ENCODE measurements at places on chromosomes 4 and X.

GRCh38 chr4:91064157-91064853 is 937.1 kb downstream of the CCSER1 start:
- no peaks in the 10 kb centered on the region for H3K27me3 ChIP-seq
- no peak for DNase-seq

GRCh38 chr4:80307774-80308465 is 27.6 kb upstream of the CFAP299 start:
- peaks cover 21% of the 10 kb centered on the region for H3K27me3 ChIP-seq
- H3K4me3 ChIP-seq = no peak overlapping the region
- H3K36me3 ChIP-seq = no peaks in the 10 kb centered on the region
- no peak for DNase-seq
- H3K4me1 ChIP-seq = no peaks in the 10 kb centered on the region
- no peak overlapping the region for H3K27ac ChIP-seq

- no peak overlapping the region for H3K27ac ChIP-seq
- no peak overlapping the region for H3K4me3 ChIP-seq
- H3K36me3 ChIP-seq = no peaks in the 10 kb centered on the region
- no peak for DNase-seq
- H3K4me1 ChIP-seq = no peaks in the 10 kb centered on the region
- no peaks in the 10 kb centered on the region for H3K27me3 ChIP-seq
These were observed 655.0 kb downstream of the RPA4 start for GRCh38 chrX:97538745-97539144.

DNA sequence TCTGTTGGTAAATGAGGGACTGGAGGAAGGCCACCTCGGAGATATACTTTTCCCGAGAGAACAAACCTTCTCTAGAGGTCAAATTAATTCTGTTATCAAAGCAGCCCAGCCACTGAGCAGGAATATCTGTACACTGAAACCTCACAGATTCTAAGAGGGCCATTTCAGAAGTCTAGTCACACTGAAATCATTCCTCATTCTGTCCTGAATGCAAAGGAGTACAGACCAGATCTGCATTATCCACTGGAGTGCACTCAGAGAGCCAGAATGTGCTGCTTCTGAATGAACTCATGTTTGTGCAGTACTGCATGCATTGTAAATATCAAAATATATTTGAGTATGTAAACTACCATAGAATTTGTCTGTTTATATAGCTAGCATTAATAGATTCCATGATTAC is 278.3 kb upstream of the FSTL5 start:
- H3K27ac ChIP-seq = no peak overlapping the region
- H3K4me1 ChIP-seq = no peaks in the 10 kb centered on the region
- H3K27me3 ChIP-seq = no peaks in the 10 kb centered on the region
- H3K36me3 ChIP-seq = no peaks in the 10 kb centered on the region
- no peak for DNase-seq

Data from naive thymus-derived CD8-positive, alpha-beta T cell (primary cell).